Muscle of leg (tissue), 16 donors: ENCODE measurements at places on chromosomes 3 and 15.

DNA sequence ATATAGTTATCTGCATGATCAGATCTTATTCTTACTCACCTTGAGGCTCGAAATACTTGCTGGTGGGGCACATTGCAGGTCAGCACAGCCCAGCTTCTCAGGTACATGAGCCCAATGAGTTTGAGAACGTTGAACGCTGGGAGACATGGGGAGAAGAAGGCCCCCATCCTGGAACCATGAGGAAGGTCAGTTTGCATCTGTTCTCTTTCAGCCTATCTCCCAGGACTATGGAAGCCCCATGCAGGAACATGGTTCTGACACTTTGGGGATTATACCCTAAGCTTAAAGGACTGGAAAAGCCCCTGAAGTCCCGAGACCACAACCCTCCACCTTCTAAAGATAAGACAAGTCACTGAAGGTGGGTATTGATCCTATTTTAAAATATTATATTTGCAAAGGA, 17.4 kb upstream of the STARD5 start:
- no peak for DNase-seq

- DNase-seq = peak; percentile 99
These were observed 100.8 kb downstream of the CPN2 start for GRCh38 chr3:194250098-194251002.

DNA sequence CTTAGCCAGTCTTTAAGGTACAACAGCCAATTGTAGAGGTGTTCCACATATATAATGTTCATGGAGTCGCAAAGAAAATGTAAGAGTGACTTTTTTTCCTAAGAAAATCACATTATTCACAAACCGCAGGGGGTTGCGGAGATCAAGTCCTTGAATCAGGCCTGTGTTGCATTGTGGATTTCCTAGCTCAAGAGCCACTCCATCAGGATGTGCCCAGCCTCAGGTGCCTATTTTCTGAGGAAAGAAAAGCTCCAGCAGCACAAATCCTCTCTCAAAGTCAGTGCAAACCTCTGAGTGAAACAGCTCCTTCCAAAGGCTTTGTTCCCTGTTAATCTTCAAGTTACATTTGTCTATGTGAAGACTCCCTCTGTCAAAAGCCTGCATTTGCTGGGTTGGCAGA, 349.4 kb downstream of the CLSTN2 start:
- DNase-seq = no peak

DNA sequence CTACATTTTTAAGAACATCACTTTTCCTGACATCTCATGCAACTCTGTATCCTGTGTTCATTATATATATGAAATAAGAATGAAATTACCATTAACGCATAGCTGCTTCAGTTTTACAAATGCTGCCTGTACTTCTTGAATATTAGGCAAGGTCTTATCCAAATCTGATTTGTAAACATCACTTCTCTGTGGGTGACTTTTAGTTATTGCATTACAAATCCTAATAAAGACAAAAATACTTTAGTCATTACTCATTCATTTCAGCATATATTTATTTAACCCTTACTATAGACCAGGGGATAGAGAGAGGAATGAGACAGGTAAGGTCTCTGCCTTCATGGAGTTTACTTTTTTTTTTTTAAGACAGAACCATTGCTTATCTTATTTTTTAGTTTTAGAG, 36.8 kb downstream of the MTMR10 start:
- no peak for DNase-seq

DNA sequence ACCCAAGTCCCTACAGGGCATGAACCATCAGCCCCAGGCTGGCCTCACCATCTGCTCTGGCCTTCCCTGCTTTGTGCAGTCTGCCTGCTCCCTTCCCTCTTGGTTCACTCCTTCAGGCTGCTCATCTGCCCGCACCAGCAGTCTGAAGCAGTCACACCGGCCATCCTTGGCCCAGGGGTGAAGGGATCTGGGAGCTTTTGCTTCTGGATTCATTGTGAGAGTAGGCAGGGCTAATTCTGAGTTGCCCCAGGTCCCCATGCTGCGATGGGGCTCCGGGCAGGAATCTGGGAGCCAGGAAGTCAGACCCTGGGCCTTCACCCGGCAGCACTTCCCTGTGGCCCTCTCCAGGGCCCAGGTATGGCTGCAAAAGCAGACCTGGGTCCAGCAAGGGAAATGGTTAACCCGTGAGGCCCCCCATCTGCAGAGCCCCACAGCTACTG, 99.7 kb downstream of the VGLL4 start:
- no peak for DNase-seq

DNA sequence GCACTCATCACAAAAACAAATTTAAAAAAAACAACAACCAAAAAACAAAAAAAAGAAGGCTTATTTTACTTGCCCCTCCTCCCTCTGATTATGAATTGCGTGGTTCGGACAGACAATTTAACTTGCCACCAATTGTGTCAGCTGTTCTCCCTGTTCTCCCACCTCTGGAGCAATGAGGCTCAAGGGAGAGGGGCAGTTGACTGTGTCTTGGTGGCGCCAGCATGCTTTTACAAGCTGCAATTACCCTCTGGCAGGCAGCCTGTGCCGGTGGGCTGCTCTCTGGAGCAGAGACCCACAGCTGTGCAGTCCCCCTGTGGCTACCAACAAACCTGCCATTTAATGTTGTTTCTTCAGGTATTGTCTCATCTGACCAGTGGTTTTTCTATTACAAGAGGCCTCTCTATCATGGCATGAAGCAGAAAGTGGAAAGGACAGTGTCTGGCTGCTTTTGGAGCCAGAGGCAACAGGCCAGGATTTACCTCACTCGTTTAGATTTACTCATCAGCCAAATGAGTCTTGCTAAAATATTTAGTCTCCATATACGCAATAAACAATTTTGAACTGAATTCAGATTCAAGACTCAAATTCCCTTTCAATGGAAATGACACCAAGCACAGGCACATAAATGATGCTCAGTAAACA, 192.0 kb upstream of the TPRG1 start:
- peak; percentile 57 for DNase-seq

DNA sequence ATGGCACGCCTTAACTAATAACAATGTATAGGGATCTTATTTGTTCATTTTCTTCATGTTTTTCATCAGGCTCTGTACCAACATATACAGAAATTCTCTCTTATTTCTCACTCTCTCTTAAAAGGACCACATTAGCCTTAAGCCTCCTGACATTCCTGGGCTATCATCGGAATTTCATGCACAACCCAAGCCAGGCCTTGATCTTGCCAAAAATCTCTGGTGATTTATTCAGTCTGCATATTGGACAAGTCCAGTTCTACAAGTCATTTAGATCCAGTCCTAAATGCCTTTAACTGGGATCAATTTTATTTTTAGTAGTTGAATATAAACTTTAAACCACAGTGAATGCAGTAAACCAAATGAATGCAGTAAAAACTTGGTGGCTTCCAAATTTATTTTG, 385.4 kb downstream of the MECOM start:
- no peak for DNase-seq

- no peak for DNase-seq
These were observed 13.4 kb downstream of the ATRIP start for GRCh38 chr3:48459773-48460516.

GRCh38 chr3:46565077-46565476, 1.0 kb downstream of the LRRC2 start:
- no peak for DNase-seq

GRCh38 chr3:119911748-119912147, 129.8 kb downstream of the NR1I2 start:
- no peak for DNase-seq

DNA sequence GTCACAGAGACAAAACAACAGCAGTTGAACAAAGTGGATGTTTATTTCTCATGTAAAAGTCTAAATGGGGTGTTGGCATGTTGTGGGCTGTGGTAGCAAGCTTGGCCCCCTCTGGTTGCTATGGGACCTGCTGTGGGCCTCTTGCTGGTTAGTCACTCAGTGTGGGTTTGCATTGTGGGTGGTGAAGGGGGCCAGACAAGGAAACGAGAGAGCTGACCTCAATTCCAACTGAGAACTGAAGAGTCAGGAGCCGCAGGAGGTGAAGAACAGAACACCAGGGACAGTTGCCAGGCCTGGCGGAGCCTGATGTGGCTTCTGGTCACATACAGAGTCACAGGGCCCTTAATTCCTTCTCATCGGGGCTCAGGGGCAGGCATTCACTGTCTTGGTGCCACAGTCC, 1.9 kb upstream of the ADPGK start:
- peak; percentile 15 for DNase-seq

DNA sequence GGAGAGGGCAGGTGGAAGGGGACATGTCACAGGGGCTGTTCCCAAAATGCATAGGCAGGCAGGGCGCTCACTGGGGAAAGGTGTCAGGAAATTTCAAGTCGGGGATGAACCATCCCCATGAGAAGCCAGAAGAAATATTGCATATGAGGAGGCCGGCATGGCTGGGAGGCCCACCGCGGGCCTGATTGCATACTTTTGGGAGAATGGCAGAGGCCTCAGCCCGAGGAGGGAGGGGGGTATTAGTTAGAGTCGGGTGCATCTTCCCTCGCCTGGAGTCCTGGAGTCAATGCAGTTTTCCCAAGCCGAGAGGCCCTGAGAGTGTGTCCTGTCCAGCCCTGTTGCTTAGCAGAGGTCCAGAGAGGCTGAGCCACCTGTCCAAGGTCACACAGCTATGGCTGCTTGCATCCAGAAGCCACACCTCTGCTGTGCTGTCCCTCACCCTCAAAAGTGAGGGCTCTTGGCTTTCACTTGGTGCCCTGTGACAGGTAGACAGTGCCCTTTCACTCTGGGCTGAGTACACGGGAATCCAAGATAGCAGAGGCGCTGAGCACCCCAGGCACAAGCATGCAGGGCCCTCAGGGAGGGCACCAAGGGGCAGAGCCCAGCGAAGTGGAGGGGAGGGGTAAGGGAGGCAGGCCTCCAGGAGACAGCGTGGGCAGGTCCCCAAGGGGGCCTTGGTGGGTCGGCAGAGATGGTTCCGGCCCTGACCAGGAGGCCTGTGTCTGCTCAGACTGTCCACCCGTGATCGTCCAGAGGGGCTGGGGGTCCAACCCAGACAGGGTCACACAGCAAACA, 48.5 kb downstream of the GRIP2 start:
- no peak for DNase-seq

- peak; percentile 86 for DNase-seq
These were observed 21.4 kb downstream of the FEM1B start for GRCh38 chr15:68298882-68299381.

GRCh38 chr3:111418391-111418790, 123.6 kb upstream of the CD96 start:
- no peak for DNase-seq

GRCh38 chr15:25251700-25252390, 187.0 kb downstream of the UBE3A start:
- DNase-seq = no peak

DNA sequence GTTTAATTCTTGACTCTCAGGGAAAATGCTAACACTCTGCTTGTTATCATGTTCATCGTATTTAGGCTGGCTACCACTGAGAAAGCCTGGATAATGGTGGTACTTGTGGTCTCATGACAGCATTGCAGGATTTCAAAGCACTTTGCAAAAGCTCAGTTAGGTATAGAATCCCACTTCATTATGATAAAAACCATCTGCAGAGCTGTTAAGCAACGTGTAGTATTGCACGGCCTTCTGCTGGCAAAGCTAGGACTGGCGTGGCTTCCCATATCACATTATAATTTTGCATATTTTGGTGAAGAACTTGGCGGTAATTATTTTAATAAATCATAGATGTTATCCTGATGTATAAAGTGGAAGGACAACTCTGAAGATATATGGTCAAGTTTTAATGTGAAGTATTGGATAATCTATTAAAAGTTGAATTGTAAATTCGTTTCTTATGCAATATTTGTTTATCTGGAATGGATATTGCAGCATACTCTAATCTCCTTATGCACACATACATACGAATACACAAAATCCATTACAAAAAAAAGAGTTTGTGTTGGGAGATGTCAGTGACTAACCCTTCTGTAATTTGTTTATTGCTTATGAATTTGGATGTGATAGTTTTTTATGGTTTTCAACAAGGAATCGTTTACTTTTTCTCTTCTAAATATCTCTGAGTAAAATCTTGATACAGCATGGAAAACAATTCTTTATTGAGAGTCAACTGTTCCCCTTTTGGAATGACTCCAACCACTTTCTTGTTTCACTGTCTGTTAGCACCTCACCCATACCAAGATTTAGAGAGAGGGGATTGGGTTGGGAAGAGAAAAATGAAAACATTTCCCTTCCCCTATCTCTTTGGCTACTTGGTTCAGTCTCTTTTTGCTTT, 9.2 kb downstream of the RAB8B start:
- no peak for DNase-seq

DNA sequence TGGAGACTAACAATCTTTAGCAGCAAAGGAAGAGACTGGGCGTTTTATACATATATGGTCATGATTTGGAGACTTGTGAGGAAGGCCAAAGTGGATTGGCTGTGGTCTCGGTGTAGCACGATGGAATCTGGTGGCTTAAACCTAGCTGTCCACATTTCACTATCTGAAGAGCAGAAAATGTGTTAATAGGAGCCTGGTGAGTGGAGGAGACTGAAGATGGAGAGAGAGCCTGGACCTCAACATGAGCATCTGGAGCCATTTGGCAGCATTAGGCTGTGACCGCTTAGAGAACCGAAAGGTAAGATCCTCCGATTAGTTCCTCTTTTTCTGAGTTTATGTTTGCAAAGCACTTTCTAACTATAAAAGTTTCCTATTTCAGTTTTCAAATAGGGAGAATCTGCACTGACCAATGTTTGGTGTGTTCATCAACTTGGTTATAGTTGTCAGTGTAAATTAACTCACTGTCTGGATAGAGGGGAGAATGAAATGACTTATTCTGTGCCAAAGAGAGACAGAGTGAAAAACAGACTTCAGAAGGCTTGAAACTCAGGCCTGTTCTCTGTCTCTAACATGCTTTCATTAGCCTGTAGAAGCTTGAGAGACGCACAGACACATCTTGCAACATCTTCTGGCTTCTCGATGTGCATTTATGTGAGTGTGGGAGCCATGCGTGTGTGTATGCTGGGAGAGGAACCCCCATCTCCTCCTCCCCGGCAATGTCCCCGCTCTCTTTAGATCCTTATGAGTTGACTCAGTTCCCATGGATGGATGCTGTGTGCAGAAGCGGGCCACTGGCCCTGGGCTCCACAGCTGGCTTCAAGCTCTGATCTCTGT, 244.7 kb upstream of the TBL1XR1 start:
- DNase-seq = peak; percentile 52

- no peak for DNase-seq
These were observed 71.9 kb upstream of the FBN1 start for GRCh38 chr15:48717458-48717857.

GRCh38 chr3:121834157-121834670, 646 bp downstream of the IQCB1 start:
- DNase-seq = peak; percentile 7
